ENCODE measurements at places on chromosomes 16 and 17.
A peak's percentile ranks its signal among the peaks of the same experiment; 100 is the strongest.

GRCh38 chr17:8294814-8295316 is 335 bp downstream of the SLC25A35 start:
- DNase-seq, result no peak
- H3K27ac ChIP-seq, result peak overlapping the region; percentile 92
- H3K27me3 ChIP-seq, result no peaks in the 10 kb centered on the region
- H3K4me3 ChIP-seq, result peak overlapping the region; percentile 57
- no peaks in the 10 kb centered on the region for H3K36me3 ChIP-seq

DNA sequence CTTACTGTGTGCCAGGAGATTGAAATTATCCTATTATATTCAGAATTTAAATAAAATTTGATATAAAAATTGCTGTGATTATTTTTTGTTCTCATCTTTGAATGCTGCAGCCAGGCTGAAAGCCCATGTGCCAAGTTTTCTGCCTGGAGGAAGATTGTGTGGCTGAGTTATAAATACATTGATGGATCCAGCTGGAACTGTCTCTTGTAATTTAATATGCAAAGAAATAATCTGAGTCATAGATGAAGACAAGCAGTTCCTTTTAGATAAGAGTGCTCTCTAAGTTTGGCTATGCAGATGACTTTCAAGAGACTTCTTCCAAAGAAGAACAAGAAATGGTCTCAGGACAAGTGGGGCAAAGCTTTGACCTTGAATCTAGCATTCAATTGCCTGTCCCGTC is 871.0 kb downstream of the CDH11 start:
- no peaks in the 10 kb centered on the region for H3K4me1 ChIP-seq
- no peak overlapping the region for H3K4me3 ChIP-seq
- H3K27me3 ChIP-seq, result no peaks in the 10 kb centered on the region

DNA sequence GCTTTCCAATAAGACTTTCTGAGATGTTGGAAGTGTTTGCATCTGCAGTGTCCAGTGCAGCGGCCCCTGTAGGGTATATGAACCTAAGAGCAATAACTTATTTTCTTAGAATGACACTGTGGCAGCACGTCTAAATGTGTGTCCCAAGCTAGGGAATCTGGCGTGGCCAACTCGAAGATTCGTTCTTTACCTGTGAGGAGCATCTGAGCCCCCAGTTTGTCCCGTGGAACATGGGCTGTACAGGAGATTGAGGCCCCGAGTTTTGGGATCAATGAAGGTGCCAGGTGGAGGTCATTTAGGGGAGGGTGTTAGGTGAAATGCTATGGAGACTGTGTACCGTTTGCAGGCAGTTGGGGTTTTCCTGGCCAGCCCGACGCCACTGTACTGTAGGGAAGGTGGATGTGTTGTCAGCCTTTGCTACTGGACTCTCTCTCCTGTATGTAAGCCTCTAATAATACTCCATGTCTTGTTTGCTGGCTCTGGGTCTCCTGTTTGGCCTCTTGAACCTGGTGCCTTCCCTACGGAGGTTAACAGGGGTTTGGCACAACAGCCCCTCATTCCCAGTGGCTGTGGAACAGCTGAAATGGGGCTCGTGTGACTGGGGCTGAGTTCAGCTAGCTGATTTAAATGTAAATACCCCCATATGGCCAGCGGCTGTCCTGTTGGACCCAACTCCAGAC is 45.5 kb upstream of the SDK2 start:
- H3K27ac ChIP-seq, result no peak overlapping the region
- DNase-seq, result no peak
- no peaks in the 10 kb centered on the region for H3K36me3 ChIP-seq
- H3K4me3 ChIP-seq, result no peak overlapping the region
- H3K27me3 ChIP-seq, result peaks cover 8% of the 10 kb centered on the region

DNA sequence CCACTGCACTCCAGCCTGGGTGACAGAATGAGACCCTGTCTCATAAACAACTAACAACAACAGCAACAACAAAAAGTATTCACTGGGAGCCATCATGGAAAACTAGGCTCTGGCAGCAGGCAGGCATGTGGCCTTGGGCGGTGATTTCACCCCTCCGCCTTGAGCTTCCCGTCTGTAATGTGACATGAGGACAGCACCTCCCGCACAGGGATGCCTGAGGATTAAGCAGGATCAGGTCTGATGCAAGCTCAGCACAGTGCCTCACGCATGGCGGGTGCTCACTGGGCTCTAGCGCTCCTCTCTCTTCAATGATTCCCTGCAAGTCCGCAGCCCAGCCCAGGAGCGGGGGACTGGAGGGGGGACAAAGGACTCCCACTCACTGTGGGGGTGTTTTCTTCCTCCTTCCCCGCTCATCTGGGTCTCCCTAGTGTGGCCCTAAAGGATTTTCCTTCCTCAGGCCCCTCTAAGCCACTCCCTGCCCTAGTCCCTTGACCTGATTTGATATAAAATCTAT is 2.8 kb downstream of the PLCD3 start:
- H3K4me3 ChIP-seq, result no peak overlapping the region
- no peak overlapping the region for H3K27ac ChIP-seq
- peaks cover 51% of the 10 kb centered on the region for H3K4me1 ChIP-seq

DNA sequence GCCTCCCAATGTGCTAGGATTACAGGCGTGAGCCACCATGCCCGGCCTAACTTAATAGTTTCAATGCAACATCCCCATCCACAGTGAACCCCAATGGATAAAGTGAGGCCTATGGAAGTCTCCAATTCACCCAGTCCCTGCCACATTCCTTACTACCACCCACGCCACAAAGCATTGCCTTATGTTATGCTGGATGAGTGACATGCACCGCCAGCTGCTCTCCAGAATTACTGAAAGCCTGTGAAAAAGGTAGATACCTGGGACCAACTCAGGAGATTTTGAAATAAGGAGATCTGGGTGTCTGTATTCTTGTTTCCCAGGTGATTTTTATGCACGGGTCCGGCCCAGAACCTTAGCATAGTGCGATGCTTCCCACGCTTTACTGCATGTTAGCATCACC is 16.9 kb upstream of the GAS7 start:
- no peaks in the 10 kb centered on the region for H3K27me3 ChIP-seq
- no peak for DNase-seq
- no peaks in the 10 kb centered on the region for H3K4me1 ChIP-seq
- no peak overlapping the region for H3K27ac ChIP-seq
- no peak overlapping the region for H3K4me3 ChIP-seq
- no peaks in the 10 kb centered on the region for H3K36me3 ChIP-seq

GRCh38 chr16:181565-182021 is 1.3 kb downstream of the HBQ1 start:
- peaks cover 20% of the 10 kb centered on the region for H3K4me1 ChIP-seq
- no peak overlapping the region for H3K4me3 ChIP-seq
- H3K36me3 ChIP-seq, result peaks cover 5% of the 10 kb centered on the region
- peaks cover 45% of the 10 kb centered on the region for H3K27me3 ChIP-seq

DNA sequence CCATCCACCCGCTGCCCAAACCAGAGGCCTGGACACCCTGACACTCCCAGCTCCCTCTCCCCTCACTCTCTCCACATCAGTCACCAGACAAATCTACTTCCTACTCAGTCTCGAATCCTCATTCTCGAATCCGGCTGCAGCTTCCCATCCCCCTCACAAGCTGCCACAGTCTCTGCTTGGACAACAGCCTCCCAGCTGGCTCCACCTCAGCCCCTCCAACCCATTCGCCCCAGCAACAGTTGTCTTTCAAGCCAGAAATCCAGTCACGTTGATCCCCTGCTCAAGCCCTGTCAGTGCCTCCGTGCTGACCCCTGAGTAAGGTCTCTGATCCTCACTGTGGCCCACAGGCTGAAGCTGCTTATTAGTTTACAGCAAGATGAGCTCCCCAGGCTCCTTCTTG is 44.2 kb upstream of the MTSS2 start:
- no peak for DNase-seq
- H3K4me3 ChIP-seq, result no peak overlapping the region
- no peaks in the 10 kb centered on the region for H3K27me3 ChIP-seq
- no peaks in the 10 kb centered on the region for H3K4me1 ChIP-seq

- no peak overlapping the region for H3K4me3 ChIP-seq
- peaks cover 53% of the 10 kb centered on the region for H3K4me1 ChIP-seq
- no peaks in the 10 kb centered on the region for H3K36me3 ChIP-seq
- peak overlapping the region; percentile 89 for H3K27ac ChIP-seq
- no peaks in the 10 kb centered on the region for H3K27me3 ChIP-seq
These were observed 86.4 kb downstream of the FOXL1 start for GRCh38 chr16:86664522-86665318.

- no peaks in the 10 kb centered on the region for H3K27me3 ChIP-seq
- no peak overlapping the region for H3K27ac ChIP-seq
- H3K4me1 ChIP-seq, result no peaks in the 10 kb centered on the region
These were observed 16.2 kb downstream of the SMTNL2 start for GRCh38 chr17:4600563-4600962.

- peak overlapping the region; percentile 54 for H3K4me3 ChIP-seq
- peak overlapping the region; percentile 99 for H3K27ac ChIP-seq
- no peaks in the 10 kb centered on the region for H3K27me3 ChIP-seq
- peak; percentile 97 for DNase-seq
- H3K4me1 ChIP-seq, result peaks cover 34% of the 10 kb centered on the region
- H3K36me3 ChIP-seq, result peaks cover 35% of the 10 kb centered on the region
These were observed 985 bp upstream of the SLFN12 start for GRCh38 chr17:35433075-35433894.

- H3K27me3 ChIP-seq, result no peaks in the 10 kb centered on the region
- H3K4me3 ChIP-seq, result no peak overlapping the region
- no peaks in the 10 kb centered on the region for H3K4me1 ChIP-seq
- no peak overlapping the region for H3K27ac ChIP-seq
- no peaks in the 10 kb centered on the region for H3K36me3 ChIP-seq
- no peak for DNase-seq
These were observed 220.7 kb downstream of the KCNJ2 start for GRCh38 chr17:70390049-70390448.

- H3K27me3 ChIP-seq, result no peaks in the 10 kb centered on the region
- H3K4me3 ChIP-seq, result no peak overlapping the region
- no peak overlapping the region for H3K27ac ChIP-seq
- H3K36me3 ChIP-seq, result no peaks in the 10 kb centered on the region
These were observed 412.5 kb downstream of the CA10 start for GRCh38 chr17:51745993-51746392.

GRCh38 chr17:74245145-74245831 is 28.7 kb upstream of the DNAI2 start:
- H3K27me3 ChIP-seq, result peaks cover 57% of the 10 kb centered on the region
- no peaks in the 10 kb centered on the region for H3K4me1 ChIP-seq
- H3K4me3 ChIP-seq, result no peak overlapping the region
- no peaks in the 10 kb centered on the region for H3K36me3 ChIP-seq

DNA sequence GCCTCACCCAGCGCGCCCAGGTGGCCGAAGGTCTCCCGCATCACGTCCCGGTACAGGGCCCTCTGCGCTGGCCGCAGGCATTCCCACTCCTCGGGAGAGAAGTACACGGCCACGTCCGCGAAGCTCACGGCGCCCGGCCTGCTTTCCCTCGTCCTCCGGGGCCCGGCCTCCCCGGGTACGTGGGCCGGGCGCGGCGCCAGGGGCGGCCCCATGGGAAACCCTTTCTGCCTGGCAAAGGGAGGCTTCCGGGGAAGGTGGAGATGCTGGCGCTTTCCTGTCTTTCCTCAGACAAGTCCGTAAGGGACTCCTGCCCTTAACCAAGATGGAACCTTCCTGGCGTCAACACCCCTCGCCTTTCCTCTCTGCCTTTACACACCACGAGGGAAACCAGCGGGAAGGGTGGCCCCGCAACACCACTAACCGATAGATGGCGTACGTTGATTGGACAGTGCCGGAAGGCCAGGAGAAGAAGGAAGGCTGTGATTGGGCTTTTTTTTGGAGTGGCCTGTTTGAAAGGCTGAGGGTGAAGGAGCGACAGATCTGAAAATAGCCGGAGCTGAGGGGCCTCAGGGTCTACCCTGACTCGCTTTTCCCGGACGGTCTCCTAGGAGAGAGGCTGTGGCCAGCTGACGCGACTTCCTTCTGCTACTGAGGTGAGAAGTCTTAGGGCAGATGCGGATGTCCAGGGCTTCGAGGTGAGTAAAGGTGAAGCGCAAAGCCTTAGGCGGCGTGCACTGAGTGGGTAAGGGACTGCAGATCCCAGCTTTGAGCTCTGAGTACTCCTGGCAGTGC is at the start of gene ZNF785:
ZNF785 (minus strand) TSS at position 298 of the 792 bp plus-strand sequence; CDS start at position 212, 86 bp downstream.
- DNase-seq, result peak; percentile 98
- peaks cover 12% of the 10 kb centered on the region for H3K4me1 ChIP-seq
- H3K36me3 ChIP-seq, result peaks cover 53% of the 10 kb centered on the region
- H3K4me3 ChIP-seq, result peak within 1 kb of the TSS; percentile 65
- no peaks in the 10 kb centered on the region for H3K27me3 ChIP-seq

DNA sequence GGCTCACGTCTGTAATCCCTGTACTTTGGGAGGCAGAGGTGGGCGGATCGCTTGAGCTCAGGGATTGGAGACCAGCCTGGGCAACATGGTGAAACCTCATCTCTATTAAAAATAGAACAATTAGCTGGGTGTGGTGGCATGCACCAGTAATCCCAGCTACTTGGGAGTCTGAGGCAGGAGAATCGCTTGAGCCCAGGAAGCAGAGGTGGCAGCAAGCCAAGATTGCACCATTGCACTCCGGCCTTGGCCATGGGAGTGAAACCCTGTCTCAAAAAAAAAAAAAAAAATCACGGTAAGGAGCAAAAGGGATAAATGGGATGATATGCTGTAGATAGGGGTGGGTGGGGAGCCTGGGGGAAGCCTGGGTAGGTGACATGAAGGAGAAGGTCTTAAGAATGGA is 20.4 kb upstream of the TMEM98 start:
- no peaks in the 10 kb centered on the region for H3K27me3 ChIP-seq
- no peaks in the 10 kb centered on the region for H3K36me3 ChIP-seq
- no peak for DNase-seq
- no peak overlapping the region for H3K27ac ChIP-seq
- no peak overlapping the region for H3K4me3 ChIP-seq

GRCh38 chr16:71373073-71373472 is 14.6 kb downstream of the CALB2 start:
- peak; percentile 47 for DNase-seq
- H3K27ac ChIP-seq, result no peak overlapping the region
- peaks cover 25% of the 10 kb centered on the region for H3K36me3 ChIP-seq
- no peak overlapping the region for H3K4me3 ChIP-seq
- no peaks in the 10 kb centered on the region for H3K27me3 ChIP-seq
- H3K4me1 ChIP-seq, result peaks cover 11% of the 10 kb centered on the region

GRCh38 chr17:42055027-42055426 is 4.6 kb upstream of the C17orf113 start:
- peaks cover 2% of the 10 kb centered on the region for H3K4me1 ChIP-seq
- H3K36me3 ChIP-seq, result no peaks in the 10 kb centered on the region
- no peak overlapping the region for H3K27ac ChIP-seq
- DNase-seq, result no peak
- H3K4me3 ChIP-seq, result no peak overlapping the region
- H3K27me3 ChIP-seq, result 0 out of 2 replicates have a peak, but pooled peaks cover 4% of the 10 kb centered on the region

GRCh38 chr16:60225541-60225940 is 1491.4 kb upstream of the GOT2 start:
- no peaks in the 10 kb centered on the region for H3K36me3 ChIP-seq

- H3K4me3 ChIP-seq, result no peak overlapping the region
- no peaks in the 10 kb centered on the region for H3K36me3 ChIP-seq
- no peaks in the 10 kb centered on the region for H3K27me3 ChIP-seq
- no peaks in the 10 kb centered on the region for H3K4me1 ChIP-seq
- no peak overlapping the region for H3K27ac ChIP-seq
These were observed 49.6 kb downstream of the KCNJ12 start for GRCh38 chr17:21425736-21426135.

DNA sequence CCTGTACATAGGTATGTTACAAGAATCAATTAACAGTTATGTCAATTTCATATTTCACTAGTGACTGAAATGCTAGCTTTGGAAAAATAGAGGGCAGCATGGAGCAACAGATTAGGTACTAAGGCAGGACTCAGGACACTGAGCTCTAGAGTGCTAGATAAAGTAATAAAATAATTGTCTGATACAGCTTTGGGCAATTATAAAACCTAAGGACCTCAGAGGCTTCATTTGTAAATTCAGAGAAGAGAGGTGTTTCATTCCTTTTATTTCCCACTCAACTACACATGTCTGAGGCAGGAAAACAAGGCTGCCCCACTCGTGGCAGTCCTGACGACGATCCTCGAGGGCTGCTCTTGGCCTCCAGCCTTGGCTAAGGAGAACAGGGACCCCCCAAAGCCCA is 81.5 kb downstream of the CA4 start:
- peak; percentile 21 for DNase-seq
- H3K4me1 ChIP-seq, result no peaks in the 10 kb centered on the region
- no peak overlapping the region for H3K27ac ChIP-seq
- H3K27me3 ChIP-seq, result no peaks in the 10 kb centered on the region
- no peak overlapping the region for H3K4me3 ChIP-seq
